ENCODE measurements at places on chromosomes 4 and X.

DNA sequence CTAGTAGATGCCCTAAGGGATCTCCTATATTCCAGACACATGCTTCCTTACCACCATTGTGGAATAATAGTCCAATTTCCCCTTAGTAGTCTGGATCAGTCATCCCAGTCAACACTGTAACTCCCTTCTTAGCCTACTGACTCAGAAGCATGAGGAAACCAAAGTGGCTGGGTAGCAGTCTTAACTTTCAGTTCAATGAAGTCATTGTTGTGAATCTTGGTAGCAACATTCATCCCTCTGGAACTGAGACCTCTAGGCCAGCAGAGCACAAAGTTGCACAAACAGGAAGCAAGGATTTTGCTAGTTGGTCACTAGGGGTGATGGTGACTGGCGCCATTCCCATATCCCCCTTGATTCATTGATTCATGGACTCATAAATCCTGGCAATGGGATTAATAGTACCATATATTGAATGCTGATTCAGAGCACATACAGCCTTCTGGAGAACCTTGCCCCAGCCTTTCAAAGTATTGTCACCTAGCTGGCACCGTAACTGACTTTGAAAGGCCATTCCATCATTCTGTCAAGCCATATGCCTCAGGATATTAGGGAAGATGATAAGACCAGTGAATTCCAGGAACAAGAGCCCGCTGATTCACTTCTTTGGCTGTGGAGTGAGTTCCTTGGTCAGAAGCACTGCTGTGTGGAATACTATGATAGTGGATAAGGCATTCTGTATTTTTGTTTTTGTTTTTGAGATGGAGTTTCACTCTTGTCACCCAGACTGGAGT lies 19.7 kb upstream of the GPAT3 start:
- DNase-seq = no peak

DNA sequence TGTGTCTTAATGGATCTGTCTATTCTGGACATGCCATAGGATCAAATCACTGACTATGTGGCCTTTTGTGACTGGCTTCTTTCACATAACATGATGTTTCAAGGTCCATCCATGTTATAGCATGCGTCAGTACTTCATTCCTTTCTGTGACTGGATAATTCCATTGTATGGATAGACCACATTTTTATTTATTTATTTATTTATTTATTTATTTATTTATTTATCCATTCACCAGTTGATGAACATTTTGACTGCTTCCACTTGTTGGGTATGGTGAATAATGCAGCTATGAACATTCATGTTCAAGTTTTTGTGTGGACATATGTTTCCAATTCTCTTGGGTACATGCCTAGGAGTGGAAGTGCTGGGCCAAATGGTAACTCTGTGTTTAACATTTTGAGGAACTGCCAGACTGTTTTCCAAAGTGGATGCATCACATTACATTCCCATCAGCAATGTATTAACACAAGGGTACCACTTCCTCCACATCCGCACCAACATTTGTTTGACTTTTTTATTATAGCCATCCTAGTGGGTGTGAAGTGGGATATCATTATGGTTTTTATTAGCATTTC lies 14.0 kb downstream of the RTL5 start:
- no peak for DNase-seq

DNA sequence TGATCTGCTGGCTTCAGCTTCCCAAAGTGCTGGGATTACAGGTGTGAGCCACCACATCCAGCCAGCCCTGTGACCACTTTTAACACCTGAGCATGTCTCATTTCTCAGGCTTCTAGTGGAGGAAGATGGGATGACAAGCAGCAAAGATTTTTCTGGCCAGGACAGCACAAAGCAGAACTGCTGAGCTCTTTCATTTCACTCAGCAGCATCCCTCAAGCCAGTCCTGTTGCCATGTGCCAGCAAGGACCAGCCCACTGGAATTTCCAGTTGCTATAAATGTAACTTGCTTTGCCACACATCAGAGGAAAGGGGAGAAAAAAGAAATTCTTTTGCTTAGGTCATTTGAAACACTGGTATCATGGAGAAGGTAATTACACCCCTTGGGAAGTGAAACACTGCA lies 75.9 kb downstream of the SLC9A7 start:
- DNase-seq = no peak

DNA sequence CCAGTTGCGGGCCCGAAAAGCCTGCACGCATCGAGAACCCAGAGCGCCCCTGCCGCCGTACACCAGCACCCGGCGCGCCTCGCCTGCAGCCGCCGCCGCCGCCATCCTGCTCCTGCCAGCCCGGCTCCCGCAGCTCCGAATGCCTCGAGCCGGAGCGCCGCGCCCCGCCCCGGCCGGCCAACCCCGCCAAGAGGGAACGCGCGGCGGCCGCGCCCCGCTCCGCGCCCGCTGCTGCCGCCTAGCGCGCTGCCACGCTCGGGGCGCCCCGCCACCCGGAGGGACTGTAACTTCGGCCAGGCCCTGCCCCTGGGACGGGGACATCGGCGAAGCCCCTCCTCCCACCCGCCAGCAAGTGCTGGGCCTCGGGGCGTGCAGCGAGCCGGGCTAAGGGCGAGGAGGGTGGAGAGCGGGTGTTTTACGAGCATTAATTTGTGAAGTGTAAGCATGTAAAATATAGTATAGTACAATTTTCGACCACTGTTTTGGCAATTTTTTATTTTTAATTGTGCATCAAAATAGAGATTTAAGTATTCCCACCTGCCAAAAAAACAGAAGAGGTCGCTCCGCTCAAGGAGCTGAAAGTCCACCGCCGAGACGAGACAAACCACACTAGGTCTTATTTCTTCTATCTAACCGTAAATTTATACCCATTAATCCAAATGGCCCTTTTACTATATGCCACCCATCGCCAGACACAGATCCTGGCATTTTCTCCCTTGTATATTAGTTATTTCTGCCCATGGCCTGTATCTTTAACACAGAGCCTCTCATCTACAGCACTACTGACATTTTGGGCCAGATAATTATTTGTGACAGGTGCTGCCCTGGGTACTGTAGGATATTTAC lies at the start of gene QDPR:
Gene QDPR, minus strand, starts transcription at position 141 of the 846 bp plus-strand sequence. Its CDS starts 36 bp downstream, at position 105.
- DNase-seq = peak; percentile 71
